ENCODE measurements at places on chromosomes 6 and 20. TPM values are rescaled to one million over a fixed set of nuclear protein-coding genes. Genes with fewer than 3 reads are reported as not detected.
A peak's percentile ranks its signal among the peaks of the same experiment; 100 is the strongest.

Gene ELOVL5
- 75.3 TPM for total RNA-seq

- DNase-seq, result no peak
Observed at GRCh38 chr6:16712255-16712930, 48.9 kb downstream of the ATXN1 start.

DNA sequence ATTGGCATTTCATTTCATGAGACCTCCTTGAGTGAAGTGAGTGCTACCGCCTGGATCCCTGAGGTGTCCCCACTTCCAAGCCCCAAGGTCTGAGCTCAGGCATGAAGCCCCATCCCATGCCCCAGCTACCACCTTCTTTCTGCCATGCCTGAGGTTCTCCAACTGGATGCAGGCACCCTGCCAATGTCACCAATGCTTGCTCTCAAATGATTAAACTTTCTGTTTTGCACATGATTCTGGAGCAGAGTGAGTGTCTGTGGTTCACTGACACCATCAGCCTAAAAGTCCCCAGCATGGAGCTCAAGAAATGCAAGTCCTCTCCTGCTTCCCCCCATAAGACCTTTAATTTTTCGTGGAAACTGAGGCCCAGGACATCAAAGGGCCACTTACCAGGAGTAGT, 43.7 kb upstream of the BPIFA2 start:
- no peak for DNase-seq

Gene LCA5
- total RNA-seq, result 10.1 TPM

DNA sequence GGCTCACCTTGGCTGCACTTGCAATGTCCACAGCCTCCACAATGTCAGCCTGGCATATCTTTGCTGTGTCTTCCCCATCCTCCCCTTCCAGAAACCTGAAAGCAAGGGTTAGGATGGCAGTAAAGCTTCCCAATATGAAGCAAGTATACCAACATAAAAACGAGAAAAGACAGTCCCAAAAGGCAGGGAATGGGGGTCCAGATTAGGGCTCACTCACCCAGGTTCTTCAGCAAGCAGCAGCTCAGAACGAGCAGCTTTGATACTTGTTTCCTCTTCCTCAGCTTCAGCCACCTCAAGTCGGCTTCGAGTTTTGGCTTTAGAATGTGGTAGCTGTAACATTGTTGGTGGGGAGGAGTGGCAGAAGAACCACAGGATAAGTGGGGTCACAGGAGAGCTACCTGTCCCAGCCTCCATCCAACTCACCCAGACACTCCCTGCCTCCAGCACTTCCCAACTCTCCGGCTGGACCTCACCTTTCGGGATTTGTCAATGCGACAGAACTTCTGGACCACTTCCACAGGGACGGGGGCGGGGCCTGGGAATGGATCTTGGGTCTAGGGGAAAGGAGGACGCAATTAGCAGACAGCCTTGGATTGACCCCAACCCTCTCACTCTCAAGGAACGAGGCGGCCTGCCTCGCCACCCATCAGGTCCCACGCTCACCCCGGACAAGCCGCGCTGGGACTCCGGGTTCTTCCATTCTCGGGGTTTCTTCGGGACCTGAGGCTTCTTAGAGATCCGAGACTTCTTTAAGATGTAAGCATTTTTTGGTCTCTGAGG, 708 bp downstream of the WDR46 start:
- DNase-seq, result peak; percentile 67

- no peak for DNase-seq
Observed at GRCh38 chr6:138494312-138494711, 5.0 kb downstream of the NHSL1 start.

DNA sequence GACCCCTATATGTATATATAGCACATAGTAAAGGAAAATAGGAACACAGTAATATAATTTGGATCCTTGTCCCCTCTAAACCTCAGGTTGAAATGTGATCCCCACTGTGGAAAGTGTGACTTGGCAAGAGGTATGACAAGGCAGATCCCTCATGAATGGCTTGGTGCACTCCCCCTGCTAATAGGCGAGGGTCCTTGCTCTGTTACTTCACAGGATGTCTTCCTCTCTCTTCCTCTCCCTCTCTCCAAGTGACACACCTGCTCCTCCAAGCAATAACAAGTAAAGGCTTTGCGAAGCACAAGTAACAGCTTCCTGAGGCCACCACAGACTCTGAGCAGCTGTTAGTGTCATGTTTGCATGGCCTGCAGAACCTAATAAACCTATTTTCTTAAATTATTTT, 16.4 kb downstream of the ROMO1 start:
- DNase-seq, result no peak

DNA sequence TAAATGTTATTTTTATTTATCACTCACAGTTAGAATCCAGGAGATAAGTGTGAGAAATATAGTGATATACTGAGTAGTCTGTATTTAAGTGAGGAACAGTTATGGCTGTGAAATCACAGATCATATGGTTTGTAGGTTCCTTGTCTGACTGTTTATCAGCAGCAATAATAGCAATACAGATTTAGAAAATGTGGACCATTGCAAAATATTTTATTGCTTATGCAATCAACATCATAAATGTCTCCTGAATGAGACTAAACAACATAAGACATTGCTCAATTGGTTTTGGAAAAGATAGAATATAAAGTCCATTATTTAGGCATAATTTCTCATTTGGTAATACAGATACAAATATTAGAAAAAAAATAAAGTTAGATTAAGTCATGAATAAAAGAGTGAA, 43.7 kb downstream of the CCDC170 start:
- DNase-seq, result no peak

- no peak for DNase-seq
Observed at GRCh38 chr6:39388606-39389483, 66.3 kb upstream of the KCNK16 start.
